ENCODE measurements at places on chromosomes 4 and X.

DNA sequence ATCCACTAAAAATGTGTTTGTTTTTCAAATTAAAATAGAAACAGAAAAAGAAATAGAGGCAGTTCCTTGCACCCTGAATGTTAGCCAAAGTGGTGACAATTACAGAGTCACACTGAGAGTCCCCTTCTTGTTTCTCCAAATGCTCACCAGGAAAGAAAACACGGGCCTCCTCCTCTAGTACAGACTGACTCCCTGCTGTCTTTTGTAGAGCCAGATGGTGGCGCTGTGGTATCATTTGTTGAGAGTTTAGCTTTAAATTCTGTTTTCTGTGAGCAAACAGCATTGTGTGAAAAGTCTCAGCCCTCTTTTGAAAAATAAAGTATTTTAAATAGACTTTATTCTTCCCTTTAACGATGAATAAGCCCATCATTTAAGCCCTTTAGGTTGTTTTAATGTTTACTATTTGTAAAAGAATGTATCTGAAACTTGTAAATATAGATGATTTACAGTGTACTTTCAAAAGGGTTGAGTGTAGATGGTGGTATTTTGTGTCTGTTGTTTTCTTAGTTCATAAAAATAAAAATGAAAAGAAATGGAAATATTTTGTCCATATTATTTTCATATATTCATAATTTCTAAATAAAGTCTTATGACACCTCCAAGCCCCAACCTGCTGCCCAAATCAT, 36.9 kb upstream of the ATOH1 start:
- peak; percentile 35 for DNase-seq

DNA sequence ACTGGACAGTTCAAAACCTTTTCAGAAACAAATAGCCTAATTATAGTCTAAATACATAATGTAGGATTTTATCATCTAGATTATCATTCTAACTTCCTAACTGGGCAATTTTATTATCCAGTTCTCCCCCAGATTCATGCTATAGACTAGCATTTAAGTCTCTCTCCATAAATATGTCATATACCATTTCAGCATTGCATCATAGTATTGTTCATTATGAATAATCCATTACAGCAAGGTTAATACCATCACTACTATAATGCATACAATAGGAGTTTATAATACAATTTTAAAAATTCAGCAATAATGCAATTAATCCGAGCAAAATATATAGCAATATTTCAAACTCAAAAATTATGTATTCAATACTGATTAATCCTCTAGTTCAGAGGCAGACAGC, 77.4 kb downstream of the PDGFC start:
- no peak for DNase-seq

GRCh38 chr4:36123906-36124305, 120.4 kb downstream of the ARAP2 start:
- no peak for DNase-seq

GRCh38 chrX:80765220-80765625, 44.5 kb downstream of the BRWD3 start:
- no peak for DNase-seq

DNA sequence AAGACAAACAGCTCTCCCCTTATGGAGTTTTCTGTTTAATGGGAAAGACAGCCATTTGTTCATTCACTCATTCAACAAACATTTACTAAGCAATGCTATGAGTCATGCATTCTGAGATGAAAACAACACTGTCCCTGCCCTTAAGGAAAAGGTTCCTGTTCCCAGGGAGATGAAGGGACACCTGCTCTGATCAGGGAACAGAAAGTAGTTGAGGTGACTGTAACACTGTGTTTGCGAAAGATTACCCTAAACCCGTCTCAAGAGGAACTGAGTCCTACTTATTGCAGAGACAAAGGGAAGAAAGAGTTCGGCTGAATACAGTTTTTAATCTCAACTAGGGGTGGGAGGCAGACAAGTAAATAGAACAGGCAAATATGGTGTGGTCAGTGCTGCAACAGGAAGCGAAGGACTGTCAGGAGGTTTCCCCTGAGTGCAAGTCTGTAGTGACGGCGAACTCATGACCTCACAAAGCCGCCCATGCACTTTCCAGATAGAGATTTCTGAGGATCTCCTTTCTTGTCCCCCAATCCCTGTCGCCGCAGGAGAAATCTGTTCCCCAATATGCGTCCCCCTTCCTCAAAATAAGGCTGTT, 712 bp downstream of the STX18 start:
- peak; percentile 38 for DNase-seq

GRCh38 chr4:31674313-31674947, 954.3 kb downstream of the PCDH7 start:
- DNase-seq, result no peak

- no peak for DNase-seq
Observed at GRCh38 chrX:46737462-46737861, 21.5 kb downstream of the SLC9A7 start.

DNA sequence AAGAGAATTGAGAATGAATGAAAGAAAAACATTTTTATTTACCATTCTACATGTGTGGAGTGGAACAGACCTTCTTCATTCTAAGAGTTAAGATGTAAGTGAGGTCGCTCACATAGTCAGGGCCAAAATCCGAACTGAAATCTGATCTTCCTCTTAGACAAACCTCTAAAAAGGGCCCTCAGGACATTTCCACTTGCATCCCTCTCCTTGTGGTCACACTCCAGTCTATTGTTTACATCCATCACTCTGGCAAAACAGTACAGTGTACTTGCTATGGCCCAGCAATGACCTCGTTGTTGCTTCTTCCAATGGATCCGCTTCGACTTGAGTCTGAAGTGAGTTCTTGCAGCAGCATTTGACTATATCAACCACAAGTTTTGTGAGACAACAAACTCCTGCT, 54.2 kb downstream of the MOSPD2 start:
- DNase-seq, result no peak

DNA sequence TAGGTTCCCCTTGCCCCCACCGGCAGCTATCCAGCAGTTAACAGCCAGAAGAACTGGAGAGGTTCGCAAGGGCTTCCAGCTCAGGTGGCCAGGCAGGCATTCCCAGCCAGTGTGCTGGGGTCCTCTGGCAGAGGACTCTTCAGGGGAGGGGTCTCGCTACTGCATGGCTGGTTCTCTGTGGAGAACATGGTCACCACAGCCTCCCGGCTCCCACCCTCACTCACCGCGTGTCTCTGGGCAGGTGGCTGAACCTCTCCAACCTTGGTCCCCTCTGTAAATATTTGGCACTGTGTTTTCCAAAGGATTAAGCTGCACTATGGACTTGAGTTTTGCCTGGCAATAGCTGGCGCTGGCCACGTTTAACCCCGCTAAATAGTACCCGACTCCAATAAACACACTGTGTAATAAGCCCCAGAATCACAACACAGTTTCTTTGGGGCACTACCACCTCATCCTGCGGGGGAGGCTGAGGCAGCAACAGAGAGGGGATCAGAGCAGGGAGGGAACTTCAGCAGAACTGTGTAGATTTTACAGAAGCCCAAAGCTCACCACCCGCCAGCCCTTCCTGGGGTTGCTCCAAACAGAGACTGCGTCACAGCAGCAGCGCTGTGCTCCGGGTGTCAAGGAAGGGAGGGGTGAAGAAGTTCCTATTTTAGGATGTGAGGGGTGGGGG, 15.2 kb downstream of the BCOR start:
- no peak for DNase-seq

- DNase-seq, result no peak
Observed at GRCh38 chr4:182904211-182904761, 12.9 kb downstream of the DCTD start.

DNA sequence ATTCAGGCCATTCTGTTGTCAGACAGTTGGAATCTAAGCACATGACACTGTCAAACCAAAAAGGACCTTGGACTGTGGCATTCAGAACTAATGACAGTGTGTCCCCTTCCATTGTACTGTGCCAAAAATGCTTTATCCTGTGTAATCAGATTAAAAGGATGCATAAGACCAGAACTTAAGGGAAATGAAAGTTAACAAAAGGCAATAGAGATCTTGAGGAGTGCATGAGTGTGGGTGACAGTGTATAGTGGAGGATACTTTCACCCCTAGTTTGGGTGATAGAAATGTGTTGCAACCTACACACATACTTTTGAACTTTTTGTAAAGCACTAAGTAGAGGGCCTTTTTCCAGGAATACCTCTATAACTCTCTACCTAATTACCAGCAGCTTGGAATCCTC, 4.5 kb downstream of the CYSLTR1 start:
- DNase-seq, result no peak

- no peak for DNase-seq
Observed at GRCh38 chr4:116070283-116070682, 956.9 kb upstream of the NDST4 start.

GRCh38 chr4:26746802-26747213, 113.8 kb upstream of the STIM2 start:
- DNase-seq, result no peak

DNA sequence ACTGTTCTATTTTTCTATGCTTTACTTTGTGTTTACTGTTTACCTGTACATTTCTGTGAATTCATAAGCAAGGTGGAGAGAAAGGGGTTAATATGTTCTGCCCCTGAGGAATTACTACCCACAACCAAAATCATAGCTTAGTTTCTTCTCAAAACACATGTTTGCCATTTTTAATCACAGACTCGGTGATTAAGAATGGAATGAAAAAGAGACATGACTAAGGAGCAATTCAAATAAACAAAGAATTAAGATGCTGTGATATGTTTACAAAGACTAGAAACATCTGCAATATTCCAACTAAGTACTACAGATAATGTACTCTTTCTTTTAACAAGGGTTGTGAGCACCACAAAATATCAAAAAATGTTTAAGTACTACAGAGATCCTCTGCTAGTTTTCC, 11.7 kb upstream of the FAT4 start:
- DNase-seq, result no peak

DNA sequence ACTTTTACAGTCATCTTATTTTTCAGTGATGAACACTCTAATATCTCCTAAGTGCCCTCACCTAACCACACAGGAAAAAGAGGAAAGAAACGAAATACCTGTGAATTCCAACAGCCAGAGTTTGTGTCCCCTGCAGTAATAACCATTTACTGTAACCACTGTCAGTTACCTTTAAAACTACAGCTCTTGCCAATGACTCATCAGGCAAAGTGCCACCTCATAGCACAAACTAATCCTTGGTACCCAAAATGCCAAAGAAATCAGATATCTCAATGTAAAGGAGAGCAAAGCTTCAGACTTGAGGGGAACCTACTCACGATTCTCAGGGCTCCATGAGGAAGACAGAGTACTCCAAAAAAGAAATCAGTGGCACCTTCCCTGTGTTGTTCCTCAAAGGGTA, 146.5 kb downstream of the NDST3 start:
- no peak for DNase-seq

DNA sequence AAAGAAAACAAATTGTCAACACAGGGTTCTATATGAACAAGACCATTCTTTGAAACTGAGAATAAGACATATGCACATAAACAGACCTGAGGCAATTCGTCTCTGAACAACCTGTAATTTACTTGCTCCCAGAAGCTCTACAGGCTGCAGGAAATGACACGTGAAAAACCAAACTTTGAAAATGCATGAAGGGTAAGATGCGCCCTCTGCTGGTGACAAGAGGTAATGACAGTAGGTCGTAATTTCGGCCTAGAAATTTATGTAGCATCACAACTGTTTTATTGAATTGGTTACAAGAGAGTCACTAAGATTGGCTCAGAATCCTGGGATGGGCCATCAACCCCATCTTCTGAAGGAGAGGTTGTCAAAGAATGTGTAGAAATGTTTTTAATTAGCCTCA, 276.5 kb downstream of the PPP4R3C start:
- DNase-seq, result no peak

DNA sequence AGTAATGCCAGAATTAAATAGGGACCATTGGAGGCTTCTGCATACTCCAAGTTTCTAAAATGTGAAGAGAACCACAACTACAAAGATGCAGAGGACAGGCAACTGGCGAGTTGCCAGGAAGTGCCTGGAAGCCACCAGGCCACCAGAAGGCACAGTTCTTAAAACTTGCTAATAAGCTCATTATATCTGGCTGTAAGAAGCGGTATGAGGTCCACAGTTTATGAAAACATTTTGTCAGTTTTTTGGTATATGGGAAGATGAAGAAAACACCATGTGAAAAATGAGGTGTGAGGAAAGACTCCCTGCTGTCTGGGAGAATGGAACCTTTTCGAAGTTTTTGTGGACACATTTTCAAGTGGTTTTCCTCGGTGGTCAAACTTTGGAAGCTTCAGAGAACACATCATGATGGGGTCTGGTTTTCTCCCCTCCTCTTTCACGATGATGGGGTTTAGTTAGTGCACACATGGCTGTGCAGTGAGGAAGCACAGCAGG, 202.7 kb downstream of the NR3C2 start:
- no peak for DNase-seq

DNA sequence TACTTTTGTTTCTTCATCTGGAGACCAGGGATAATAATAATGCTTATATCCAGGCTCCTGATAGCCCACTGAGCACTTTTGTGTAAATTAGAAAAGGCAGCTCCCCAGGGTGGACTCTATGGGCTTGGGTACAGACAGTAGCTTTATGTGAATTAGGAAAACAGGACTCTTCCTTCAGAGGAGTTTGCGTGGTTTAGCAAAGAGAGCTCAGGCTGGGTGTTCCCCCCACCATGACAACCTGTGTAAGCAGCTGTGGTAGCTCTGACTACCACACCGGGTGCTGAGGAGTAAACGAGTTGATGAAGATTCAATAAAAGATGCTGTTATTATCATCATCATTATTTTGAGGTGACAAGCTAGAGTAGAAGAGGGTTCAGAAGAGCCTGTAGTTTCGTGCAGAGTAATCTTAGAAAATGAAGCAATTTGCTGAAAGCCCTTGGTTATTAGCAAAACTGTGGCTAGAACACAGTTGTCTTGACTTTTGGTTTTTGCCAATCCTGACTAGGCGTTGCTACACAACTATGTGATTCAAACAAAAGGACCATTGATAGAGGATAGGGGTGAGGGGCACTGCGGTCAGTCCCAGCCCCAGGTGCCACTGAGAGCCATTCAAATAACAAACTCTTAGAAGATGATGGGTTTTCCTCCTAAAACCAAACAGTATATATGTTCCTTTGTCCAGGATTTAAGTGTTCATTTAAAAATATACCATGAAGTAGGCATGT, 60.6 kb upstream of the LIMCH1 start:
- no peak for DNase-seq

GRCh38 chrX:41655631-41656030, 33.1 kb upstream of the GPR34 start:
- no peak for DNase-seq

- no peak for DNase-seq
Observed at GRCh38 chr4:41189076-41189475, 25.3 kb downstream of the APBB2 start.

DNA sequence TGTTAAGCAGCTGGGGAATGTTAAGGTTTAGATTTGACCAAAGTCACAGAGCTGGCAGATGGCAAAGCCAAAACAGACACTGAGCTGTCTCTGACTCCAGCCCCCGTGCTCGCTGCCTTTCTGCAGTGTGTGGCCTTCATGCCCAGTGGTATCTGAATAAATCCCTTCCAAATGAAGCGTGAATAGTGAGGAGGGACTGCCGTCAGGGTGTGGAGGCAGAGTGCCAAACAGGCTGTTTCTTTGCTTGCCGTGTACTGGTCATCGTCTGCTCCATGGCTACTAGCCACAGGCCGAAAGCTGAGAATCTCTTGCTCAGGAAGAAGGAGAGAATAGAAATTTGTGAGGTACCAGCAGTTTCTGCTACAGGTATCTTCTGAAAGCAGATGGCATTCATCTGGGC, 19.7 kb downstream of the PRIMPOL start:
- no peak for DNase-seq

- no peak for DNase-seq
Observed at GRCh38 chrX:15468036-15468435, 25.1 kb downstream of the PIR start.

Measured in left hindlimb (tissue), 1 donor.